ENCODE measurements at places on chromosomes 7 and 10.

- no peak for DNase-seq
These were observed 145.2 kb upstream of the PFKP start for GRCh38 chr10:2921956-2922680.

DNA sequence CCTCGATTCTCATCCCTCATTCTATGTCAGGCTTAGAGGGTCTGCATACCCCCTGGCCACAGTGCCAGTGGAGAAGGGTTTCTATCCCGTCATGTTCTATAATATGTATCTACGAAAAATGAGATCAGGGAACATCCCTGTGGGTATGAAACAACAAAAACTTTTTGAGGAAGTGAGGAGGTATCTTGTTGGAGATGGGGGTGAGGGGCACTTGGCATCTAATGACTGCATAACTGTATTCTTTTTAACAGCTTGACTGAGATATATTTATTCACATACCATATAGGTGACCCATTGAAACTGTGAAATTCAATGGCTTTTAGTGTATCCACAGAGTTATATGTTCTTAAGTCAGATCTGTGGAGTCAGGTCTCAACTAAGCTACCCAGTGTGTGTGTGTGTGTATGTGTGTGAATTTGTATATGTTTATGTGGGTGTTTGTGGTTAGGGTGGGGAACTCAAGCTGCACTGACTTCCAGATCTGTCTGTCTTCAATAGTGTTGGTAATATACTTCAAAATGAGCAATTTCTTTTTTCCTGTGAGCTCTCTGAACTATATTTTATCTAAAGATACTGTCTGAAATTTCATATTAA lies 528.9 kb downstream of the CNTNAP2 start:
- DNase-seq = no peak

GRCh38 chr7:1939434-1940401 lies 269.6 kb downstream of the ELFN1 start:
- DNase-seq = no peak

DNA sequence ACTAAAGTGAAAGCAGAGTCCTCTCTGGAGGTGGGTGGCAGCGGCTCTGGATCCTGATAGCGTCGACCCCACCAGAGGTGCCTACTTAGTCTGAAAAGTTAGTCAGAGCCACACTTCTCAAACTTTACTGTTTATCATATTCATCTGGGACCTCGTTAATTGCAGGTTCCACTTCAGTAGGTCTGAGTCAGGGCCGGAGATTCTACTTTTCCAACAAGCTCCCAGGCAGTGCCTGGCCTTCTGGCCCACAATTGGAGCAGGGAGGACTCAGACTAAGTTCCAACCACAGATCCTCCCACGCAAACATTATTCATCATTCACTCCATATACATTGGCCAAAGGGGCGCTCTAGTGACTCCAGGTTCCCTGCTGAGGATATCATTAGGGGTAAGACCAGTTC lies 78.1 kb downstream of the VSTM4 start:
- DNase-seq = no peak

DNA sequence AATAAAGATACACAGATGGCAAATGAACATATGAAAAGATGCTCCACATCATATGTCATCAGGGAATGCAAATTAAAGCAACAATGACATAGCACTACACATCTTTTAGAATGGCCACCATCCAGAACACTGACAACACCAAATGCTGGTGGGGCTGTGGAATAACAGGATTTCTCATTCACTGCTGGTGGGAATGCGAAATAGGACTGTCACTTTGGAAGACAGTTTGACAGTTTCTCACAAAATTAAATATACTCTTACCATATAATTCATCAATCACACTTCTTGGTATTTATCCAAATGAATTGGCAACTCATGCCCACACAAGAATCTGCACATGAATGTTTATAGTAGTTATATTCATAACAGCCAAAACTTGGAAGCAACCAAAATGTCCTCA lies 68.2 kb downstream of the NPSR1 start:
- DNase-seq = no peak

- no peak for DNase-seq
These were observed 1.8 kb upstream of the OPN4 start for GRCh38 chr10:86652361-86653202.

- no peak for DNase-seq
These were observed 3.5 kb downstream of the PDLIM1 start for GRCh38 chr10:95287281-95287680.

GRCh38 chr7:15068324-15068723 lies 165.8 kb upstream of the DGKB start:
- no peak for DNase-seq

- DNase-seq = no peak
These were observed 18.1 kb downstream of the ADGRA1 start for GRCh38 chr10:133105686-133106390.

DNA sequence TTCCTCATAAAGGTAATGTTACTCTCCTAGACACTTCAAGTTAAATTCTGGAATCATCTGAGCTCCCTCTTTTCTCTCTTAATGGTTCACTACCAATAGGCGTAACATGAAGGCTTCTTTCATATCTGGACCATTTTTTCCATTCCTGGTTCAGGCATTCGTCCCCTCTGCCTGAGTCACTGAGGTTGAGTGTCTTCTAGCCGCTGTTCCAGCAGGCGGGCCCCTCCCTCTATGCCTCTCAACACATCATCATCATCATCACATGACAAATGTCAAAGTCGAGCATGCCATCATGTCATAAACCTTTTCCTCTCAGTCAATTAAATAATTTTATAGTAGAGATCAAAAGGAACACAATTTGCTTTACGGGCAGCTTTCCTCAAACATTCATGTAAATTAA lies 168.9 kb upstream of the ASAH2 start:
- no peak for DNase-seq

GRCh38 chr7:38630720-38631673 lies at the start of gene AMPH:
Gene AMPH (minus strand): TSS chr7:38631373. CDS start chr7:38631351, 22 bp downstream.
- no peak for DNase-seq

DNA sequence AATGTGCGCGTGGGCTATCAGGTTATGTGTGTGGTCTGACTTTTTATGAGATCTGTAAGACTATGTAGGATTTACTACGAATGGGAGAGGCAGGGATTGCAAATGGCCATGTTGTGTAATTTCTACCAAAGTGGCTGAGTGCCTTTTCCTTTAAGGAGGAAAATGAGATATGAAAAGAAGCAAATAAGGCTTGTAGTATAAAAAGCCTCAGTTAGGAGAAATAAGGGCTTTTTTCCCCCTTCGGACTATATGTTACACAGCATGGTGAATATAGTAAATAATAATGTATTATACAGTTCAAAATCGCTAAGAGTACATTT lies 447 bp upstream of the GPAM start:
- DNase-seq = no peak

DNA sequence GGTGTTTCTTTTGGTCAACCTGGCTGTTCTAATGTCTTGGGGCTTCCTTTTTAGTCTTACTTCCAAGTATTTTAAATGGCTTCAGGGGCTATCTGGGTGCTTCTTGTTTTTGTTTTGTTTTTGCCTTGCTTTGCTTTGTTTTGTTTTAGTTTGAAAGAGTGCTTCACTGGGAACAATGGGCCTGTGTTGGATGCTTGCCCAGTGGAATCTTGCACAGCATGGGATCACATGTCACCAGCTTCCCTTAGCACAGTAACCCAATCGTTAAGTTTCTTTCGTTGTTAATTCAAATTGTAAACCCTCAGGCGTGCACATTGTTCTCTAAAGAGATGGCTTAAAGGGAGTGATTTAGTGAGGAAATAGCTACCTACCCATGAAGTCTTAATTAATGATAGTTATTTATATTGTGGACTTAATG lies 8.9 kb downstream of the COL17A1 start:
- no peak for DNase-seq

DNA sequence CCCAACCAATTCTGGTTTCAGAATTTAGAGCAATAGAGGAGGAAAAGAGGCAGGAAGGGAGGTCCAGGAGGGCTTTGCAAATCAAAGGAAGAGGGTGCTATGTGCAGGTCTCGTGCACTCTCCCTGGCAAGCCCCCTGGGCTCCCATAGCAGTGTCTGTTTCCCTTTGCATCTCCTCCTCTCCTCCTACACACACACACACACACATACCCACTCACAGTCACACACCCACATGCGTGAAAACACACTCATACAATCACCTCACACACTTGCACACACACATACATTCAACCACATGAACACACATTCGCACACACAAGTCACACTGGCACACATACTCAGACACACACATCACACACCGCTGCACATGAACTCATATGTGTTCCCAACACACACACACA lies 105.3 kb downstream of the OAT start:
- DNase-seq = no peak

GRCh38 chr10:66586073-66586472 lies 339.8 kb upstream of the LRRTM3 start:
- DNase-seq = no peak

DNA sequence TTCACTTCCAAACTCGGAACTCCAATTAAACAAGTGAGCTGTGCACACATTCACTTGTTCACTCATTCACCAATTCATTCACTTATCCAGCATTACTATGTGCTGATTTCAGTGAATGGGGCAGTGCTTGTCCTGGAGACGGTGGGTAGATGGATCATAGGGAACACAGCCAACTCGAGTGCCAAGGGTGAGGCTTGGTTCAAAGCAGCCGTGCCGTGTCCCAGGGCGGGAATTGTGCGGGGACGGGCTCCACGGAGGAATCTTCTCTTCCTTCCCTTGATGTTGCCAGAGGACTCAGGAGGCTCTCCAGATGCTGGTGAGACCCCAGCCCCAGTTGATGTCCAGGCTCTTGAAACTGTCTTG lies 2.9 kb downstream of the SH2D4B start:
- DNase-seq = no peak

DNA sequence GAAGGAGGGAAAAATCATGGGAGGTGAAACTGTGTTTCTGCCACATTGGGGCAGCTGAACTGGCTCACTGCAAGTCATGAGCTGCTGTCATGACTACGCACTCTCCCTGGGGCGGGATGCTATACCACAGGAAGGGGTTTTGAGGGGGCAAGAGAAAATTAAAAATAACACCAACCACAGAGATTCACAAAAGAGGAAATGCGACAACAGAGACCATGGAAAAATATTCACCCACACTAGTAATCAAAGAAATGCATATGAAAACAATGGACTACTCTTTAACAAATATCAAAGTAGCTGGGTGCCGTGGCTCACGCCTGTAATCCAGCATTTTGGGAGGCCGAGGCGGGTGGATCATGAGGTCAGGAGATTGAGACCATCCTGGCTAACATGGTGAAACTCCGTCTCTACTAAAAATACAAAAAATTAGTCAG lies 65.2 kb upstream of the TM9SF3 start:
- no peak for DNase-seq

DNA sequence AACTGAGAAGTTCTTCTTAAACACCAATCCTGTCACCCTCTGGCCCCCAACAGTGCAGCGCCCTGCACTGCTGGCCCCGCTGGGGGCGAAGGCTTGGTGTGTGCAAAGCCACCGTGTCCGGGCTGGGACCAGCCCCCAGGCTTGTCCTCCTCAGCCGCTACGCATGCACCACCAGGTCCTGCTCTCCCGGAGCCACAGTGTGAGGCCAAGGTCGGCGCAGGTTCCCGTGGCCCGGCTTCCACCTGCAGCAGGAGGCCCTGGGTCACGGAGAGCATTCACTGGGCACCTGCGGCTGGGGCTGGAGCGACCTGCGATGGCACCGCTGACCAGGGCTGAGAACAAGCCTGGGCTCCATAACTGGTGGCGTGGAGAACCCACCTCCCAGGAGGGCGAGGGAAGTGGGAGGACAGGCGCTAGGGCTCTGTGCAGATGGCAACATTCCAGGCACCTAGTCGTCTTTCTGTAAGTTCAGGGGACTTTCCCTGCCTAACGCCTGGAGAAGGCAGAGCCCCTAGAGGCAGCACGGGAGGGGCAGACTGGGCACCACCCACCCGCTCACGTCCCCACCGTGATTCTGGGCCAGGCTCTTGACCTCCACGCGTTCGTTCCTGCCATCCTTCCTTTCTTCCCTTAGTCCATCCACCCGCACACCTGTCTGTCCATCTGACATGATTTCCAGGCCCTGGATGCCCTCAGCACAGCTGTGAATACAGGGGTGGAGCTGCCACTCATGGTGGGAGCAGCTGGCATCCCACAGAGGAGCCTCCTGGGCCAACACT lies 271.6 kb downstream of the ELFN1 start:
- no peak for DNase-seq

- no peak for DNase-seq
These were observed 16.0 kb upstream of the FAM20C start for GRCh38 chr7:176381-176780.

DNA sequence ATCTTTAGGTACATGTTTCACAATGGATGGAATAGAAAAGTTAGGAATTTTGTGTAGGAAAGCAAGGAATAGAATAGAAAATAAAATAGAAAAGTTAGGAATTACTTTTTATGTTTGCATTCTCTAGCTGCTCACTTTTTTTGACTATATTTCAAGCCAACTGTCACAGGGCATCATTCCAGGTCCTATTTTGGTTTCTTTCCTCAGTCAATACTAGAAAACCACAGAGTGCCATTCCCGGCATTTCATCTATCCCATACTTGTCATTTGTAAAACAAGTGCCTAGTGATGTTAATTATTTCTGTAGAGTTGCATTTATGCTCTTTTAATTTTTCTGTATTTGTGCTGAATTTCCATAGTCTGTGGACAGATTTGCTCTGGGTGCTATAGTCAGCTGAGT lies 66.2 kb downstream of the SDK1 start:
- DNase-seq = no peak

- DNase-seq = no peak
These were observed 305.1 kb downstream of the RPS24 start for GRCh38 chr10:78338717-78339116.

DNA sequence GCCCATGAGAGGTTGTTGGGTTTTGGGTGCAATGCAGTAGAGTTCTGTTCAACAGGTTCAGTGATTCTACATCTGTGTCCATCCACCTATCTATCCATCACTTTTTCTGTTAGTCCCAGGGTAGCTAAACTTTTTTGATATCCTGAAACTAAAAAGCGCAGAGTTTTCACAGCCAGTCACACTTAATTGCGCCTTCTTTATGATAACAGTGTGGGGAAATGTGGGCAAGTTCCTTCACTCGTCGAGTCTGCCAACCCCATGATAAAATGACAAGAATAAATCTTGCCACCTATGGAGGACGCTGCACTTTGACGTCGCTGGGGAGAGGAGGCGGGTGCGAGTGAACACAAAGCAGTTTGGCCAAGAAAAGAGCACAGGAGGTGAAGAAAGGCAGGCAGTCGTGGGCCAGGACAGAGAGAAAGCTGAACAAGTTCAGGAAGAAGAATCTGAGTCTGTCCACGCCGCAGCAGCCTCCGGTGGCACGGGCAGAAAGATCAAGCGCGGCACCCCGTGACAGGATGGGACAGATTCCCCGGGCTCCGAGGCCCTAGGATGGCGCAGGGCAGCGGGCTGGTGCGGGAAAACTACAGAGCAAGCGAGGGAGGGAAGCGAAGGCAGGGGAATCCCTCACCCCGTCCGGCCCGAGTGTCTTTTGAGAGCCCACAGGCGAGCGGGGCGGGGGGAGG lies 9.2 kb downstream of the SP8 start:
- DNase-seq = no peak

Measured in stimulated activated CD8-positive, alpha-beta memory T cell treated with anti-CD3 and anti-CD28 coated beads, Interleukin-15, amount 100 ng/mL, for 24 hours (primary cell).